ENCODE measurements at places on chromosomes 13 and 19.

- no peak for DNase-seq
These were observed 1.4 kb downstream of the LGALS14 start for GRCh38 chr19:39705578-39706188.

DNA sequence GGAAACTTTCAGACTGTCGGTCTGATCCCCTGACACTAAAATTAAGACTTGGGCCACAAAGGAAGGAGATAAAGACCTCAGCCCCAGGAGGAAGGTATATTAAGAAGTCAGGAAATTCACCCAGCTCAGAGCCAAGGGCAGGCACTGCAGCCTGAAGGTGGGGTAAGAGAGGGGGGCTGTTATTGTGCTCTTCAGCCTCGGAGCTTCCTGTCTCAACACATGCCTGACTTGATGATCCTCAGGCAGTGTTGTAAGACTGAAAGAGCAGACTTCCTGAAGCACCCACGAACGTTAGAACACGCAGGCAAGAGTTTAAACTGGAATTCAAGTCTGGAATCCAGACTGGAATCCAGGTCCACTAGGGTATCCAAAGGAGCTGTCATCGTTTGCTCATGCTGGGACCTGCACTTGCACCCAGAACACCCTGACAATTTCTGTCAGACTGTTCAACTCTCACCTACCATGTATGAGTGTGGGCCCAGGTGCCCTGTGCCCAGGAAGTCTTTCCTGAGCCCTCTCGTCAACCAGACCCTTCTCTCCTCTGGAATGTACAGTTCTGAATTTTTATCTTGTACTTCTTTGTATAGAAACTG, 10.7 kb upstream of the FLT1 start:
- no peak for DNase-seq

GRCh38 chr19:49593233-49594113, 2.5 kb downstream of the PRR12 start:
- peak; percentile 87 for DNase-seq

GRCh38 chr13:58955546-58956385, 1208.0 kb downstream of the DIAPH3 start:
- DNase-seq, result no peak

DNA sequence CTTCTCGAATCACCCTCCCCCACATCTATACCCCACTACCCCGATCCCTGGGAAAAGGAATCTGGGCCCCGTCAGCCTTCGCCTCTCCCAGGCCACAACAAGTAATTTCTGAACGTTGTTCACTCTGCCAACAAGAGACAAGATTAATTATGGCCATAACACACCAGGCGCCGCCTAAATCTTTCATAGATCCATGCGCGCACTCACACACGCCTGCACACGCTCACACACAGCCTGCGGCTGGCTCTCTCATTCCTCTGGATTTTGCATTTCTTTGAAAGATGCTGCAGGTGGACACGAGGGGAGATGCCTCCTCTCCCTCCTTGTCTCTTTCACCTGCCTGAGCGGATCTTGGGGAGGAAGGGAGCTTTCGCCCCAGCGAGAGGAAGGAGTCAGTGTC, 17.1 kb downstream of the ZNRF4 start:
- DNase-seq, result no peak
